Fibroblast of skin of abdomen (primary cell): ENCODE measurements at places on chromosomes 1 and 21.

DNA sequence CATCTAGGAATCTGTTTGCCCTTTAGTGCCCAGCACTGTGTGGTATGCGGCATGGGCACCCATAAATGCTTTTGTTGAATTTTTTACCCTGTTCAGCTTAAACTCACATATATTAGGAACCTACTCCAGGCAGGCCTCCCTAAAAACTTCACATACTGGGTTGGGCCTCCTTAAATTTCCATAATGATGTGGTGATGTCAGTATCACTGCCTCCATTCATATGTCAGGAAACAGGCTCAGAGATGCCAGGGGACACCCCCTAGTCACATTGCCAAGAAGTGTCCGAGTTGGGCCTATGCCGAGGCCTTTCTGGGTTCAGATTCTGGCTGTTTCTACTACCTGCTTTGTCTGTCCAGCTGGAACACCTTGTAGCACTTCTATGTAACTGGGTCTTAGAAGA lies 55.7 kb upstream of the RUNX3 start:
- no peak for DNase-seq

DNA sequence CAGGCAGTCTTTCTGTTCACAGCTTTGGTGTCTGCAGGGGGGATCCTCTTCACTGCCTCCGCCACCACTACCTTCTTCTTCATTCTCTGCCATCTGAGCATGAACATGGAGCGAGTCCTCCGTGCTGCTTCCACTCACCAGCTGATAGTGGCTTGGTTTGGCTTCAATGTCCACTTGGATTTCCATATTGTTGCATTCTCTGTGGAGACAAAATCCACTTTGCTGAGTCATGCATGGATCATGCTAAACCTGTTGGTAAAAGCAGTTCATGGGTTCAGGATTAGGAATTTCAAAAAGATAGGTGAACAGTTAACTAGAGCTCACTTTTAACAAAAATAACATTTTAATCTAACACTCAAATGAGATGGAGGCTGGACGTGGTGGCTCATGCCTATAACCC lies 27.5 kb downstream of the RNF19B start:
- DNase-seq, result no peak

DNA sequence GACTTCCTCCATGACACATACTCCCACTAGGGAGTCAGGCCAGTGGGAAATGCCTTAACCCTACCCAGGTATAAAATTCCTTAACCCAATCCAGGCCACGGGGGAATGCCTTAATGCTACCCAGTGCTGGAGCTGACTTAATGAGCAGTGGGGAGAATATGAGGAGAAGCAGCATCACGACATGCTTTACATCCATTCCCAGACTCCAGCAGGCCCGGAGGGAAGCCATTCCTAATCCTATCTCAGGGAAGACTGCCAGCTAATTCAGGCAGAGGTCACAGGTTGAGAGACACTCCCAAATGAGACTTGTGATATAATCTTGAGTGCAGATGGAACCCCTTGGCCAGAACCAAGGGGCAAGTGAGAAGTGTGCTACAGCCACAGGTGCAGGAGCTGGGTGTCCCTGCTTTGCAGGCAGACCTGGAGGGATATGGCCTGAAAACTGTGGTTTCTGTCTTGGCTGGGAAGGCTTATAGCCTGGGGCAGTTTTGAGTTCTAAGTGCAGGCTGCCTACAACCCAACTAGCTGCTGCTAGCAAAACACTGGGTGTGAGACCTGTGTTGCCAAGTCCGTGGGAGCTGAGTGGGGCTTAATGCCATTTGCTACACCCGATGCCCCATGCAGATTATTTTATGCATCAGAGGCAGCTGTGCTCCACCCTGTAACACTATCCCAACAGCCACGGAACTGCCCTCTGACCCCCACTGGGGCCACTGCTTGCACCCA lies 45.1 kb upstream of the GUCA2A start:
- DNase-seq, result no peak

GRCh38 chr1:243496187-243496646 lies 240.4 kb downstream of the SDCCAG8 start:
- no peak for DNase-seq

DNA sequence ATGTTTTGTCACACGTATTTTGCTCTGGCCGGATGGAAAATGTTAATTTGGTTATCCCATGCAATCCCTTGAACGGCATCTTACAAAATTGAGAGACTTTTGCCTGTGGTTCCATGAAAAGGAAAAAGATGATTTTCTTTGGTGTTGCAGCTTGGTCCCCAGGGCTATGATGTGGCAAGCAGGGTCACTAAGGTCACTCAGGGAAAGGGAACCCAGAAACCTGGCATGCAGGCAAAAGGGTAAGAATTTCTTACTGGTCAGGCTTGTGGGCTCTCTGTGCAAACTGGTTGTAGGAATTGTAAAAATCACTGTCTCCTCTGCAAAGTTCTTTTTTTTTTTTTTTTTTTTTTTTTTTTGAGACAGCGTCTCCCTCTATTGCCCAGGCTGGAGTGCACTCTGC lies 48.4 kb upstream of the NBPF3 start:
- no peak for DNase-seq

DNA sequence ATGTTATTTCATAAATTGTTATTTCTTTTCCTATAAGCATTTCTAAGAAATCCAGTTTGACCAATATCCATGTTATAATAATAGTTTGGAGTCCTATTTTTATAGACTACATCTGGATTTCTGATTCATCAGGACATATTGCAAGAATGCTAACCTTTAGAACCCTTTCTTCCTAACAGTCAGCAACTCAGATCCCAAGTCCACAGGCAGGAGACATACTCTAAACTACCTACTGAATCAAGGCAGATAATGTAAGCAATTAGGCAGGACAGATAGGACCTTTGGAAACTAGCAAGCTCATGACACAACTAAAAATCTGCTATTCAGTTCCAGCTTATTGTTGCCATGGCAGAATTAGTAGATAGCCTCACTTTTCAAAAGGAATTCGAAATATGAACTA lies 104.1 kb downstream of the DENND1B start:
- DNase-seq, result peak; percentile 14

GRCh38 chr1:85387781-85388180 lies 77.2 kb downstream of the DDAH1 start:
- DNase-seq, result no peak

- no peak for DNase-seq
These were observed 4.9 kb downstream of the SFT2D2 start for GRCh38 chr1:168230709-168231108.

DNA sequence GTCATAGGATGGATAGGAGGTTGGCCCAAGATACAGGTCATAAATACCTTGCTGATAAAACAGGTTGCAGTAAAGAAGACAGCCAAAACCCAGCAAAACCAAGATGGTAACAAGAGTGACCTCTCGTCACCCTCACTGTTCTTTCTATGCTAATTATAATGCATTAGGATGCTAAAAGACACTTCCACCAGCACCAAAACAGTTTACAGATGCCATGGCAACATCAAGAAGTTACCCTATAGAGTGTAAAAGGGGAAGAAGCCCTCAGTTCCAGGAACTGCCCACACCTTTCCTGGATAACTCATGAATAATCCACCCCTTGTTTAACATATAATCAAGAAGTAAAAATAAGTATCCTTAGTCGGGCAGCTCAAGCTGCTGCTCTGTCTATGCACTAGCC lies 671.9 kb downstream of the PTPRC start:
- no peak for DNase-seq

DNA sequence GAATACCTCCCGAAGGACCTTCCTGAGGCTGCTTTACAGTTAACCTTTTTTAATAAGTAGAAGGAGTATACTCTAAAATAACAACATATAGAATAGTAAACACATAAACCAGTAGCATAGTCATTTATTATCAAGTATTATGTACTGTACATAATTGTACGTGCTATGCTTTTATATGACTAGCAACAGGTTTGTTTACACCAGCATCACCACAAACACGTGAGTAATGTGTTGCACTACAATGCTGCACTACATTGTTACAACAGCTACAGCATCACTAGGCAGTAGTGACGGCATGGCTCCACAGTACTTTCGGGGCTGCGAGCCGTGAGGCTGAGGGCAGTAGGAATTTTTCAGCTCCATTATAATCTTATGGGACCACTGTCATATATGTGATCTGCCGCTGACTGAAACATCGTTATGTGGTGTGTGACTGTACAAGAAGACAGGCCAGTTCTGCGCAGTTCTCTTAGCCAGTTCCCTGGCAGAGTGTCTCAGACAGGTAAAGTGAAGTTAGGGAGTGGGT lies 82.8 kb upstream of the LRRC8D start:
- no peak for DNase-seq

DNA sequence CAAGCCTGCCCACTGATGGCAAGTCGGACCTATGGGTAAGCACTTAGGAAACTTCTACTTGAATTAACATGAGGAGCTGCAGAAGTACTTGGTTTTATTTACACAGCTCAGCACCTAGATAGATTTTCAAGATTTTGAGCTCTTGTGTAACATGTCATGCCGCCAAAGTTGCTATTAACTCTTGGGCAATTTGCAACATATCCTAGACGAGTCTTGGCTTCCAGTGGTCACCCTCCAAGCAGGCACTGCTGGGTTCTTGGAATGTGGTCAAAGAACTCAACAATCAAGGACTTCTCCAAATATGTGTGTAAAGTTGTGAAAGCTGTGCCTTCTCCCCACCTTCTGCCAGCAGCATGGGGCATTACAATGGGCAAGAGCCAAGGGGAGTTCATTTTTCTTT lies 17.8 kb upstream of the GUCA2B start:
- no peak for DNase-seq

GRCh38 chr1:226632922-226633351 lies 84.4 kb downstream of the STUM start:
- no peak for DNase-seq

DNA sequence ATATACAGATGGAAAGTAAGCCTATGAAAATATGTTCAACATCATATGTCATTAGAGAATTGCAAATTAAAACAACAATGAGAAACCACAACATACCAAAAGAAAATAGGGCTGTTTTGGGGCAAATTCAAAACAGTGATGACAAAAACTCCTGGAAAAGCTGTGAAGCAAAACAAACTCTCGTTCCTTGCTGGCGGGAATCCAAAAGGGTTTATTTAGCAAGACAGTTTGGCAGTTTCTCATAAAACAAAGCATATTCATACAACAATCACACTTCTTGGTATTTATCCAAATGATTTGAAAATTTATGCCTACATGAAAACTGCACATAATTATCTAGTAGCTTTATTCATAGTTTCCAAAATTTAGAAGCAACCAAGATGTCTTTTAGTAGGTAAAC lies 44.4 kb downstream of the COL11A1 start:
- DNase-seq, result no peak

DNA sequence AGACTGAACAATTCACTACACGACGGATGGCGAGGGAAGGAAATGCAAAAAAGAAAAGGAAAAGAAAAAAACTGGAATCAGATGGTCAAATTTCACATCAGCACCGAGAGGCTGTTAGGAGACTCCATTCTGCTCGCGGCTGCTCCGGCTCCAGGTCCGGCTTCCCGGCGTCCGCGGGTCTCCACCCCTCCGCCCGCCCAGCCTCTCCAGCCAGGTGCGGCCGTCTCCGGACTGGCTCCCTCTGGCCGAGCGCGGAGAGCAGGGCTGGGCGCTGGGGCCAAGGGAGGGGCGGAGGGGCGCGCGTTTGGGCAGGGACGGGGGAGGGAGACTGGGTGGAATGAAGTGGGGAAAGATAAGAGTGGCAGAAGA lies 332 bp downstream of the KCNJ6 start:
- no peak for DNase-seq

GRCh38 chr1:245462161-245462560 lies 307.4 kb downstream of the KIF26B start:
- DNase-seq, result no peak

GRCh38 chr1:62809788-62810187 lies 25.9 kb downstream of the ATG4C start:
- DNase-seq, result no peak

DNA sequence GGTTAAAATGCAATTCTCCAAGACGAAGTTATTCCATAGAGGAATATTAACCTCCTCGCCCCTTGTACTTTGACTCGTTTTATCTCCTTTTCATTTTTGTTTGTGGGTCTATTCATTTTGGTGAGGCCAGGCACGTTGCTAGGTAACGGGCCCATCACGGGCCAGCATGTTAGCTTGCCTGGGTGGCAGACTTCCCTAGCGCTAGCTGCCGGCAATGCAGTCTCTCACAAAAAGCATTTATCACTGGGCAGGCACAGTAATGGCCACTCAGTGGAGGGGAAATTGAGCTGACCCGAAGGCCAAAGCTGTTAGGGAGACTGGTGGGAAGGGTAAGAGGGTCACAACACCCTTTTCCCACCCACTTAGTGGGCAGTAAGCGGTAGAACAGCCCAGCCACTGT lies 234.4 kb upstream of the FOXD3 start:
- no peak for DNase-seq

DNA sequence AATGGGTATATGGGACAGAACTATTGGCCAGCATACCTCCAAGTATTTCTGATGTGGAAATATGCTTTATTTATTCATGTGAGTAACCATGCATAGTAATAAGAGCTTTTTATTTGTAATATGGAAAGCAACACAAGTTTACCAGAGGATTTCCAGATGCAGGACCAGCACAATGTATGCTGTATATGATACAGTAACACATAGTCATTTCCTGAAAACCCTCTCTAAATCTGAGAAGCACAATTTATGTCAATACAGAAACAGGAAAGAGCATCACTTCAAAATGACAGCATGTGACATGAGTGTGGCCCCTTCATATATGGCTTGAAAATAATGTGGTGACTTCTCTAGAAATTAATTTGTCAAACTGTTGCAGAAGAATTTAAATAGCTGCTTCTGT lies 1134.7 kb upstream of the ADGRL2 start:
- DNase-seq, result no peak

DNA sequence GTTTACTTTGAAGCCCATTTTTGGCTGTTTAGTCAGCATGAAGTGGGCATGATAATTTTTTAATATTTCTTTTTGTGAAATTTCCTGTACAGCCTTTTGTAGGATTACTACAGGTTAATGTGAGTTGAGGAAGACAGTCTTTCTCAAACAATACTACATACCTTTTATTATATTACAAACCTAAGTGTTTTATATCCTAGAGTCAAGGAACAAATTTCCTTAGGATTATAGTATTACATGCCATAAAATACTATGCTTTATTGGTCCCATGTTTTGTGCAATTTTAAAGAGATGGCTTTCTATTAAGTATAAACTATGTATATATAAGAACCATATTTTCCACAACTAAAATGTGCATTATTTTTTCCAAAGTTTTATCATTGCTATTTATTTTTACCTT lies 9.2 kb upstream of the CHAF1B start:
- DNase-seq, result no peak
